Stimulated activated CD4-positive, alpha-beta T cell treated with anti-CD3 and anti-CD28 coated beads, Interleukin-1b, Interleukin-23, amount 100 ng/mL, for 4 hours (primary cell): ENCODE measurements at places on chromosomes 4 and X.

DNA sequence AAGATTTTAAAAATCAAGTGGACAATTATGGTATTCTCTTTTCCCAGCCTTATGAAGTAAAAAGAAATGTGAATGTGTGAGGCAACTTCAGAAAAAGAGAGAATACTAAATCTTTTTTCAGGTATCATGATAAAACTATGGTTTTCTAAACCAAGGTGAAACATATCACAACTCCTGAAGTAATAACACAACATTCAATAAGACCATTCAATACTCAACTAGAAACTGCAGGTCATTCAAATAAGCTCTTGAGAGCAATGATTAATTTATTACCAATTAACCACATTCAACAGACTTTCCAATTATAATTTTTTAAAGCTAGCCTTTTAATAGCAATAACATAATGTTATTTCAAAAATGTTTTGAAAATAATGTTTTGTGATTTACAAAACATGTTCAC is 35.8 kb downstream of the SLC10A7 start:
- DNase-seq = no peak

DNA sequence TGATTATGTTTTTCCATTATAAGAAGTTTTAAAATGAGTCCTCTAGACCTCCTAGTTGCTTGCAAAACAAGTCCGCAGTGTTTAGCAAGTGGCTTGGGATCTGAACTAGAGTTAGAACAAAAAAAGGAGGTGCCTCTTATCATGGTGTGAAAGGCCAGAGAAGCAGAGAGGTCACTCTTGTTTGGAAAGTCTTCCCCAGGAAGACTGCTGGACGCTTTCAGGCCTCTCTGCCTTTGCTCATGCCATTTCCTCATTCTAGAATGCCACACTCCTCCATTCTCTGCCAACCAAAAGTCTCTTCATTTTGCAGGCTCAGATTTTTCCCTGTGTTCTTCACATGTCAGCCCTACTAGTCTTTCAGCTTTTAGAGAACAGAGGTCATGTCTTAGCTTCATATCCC is 14.9 kb downstream of the PARM1 start:
- no peak for DNase-seq

DNA sequence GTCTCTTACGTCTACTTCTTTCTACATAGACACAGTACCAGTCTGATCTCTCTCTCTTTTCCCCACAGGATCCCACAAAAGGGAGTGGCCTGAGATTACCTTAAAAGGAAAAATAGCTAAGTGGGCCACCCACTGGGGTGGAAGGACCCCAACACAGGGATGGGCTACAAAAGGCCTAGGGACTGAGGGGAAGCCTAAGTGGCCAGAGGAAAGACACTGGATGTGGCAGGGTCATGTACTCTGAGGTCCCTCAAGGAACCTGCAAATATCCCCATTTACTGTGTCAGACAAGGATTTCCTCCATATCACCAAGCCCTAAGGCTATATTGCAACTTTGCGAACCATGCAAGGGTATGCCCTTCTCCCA is 6.5 kb upstream of the PRDX4 start:
- no peak for DNase-seq

- DNase-seq = no peak
These were observed 56.6 kb downstream of the PDLIM5 start for GRCh38 chr4:94508296-94508695.

DNA sequence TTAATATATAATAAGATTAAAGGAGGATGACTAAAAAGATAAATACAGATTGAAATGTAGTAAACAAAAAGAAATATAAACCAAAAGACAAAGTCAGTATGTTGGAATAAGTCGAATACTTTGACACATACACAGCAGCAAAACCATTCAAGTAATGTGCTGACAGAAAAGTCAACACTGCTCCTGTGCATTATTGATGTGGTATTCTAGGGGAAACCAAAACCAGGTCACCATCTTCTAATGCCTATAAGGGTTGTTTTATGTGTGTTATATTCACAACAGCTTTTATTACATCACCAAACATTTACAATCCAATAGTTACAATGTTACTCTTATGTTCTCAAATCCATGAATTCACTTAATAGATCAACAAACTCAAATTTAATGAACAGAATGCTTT is 111.8 kb upstream of the DKK2 start:
- no peak for DNase-seq

- DNase-seq = no peak
These were observed 255.8 kb downstream of the SOX3 start for GRCh38 chrX:140249088-140249487.

DNA sequence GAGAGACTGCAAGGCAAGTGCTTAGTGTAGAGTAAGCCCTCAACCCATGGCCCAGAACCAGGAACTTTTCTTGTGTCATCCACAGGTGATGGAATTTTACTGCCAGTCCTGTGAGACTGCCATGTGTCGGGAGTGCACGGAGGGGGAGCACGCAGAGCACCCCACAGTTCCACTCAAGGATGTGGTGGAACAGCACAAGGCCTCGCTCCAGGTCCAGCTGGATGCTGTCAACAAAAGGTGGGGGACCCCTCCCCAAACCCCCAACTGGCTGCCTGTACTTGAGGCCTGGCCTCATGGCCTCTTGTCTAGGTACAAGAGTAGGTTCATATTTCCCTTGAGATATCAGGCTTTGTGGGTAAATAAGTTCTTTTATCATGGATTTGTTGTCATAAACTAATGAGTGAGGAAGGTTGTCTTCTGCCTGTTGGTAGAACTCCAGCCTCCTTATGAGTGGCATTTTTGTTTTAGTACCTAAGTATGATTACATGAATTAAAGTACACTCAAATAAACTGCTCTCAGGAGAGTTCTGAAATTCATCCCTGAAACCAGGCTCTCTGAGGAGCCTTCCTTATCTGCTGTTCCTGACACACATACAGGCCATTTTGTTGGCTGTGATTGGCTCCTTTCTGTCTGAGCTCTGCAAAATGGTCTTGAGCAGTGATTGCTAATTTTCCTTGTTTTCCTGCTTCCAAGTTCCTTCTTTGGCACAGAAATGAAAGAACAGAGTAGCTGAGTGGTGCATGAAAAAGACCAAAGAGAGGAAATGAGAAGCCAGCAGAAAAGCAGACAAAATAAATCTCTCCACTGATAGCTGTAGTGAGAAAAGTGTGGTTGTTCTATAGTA is 51.4 kb upstream of the MND1 start:
- DNase-seq = no peak

DNA sequence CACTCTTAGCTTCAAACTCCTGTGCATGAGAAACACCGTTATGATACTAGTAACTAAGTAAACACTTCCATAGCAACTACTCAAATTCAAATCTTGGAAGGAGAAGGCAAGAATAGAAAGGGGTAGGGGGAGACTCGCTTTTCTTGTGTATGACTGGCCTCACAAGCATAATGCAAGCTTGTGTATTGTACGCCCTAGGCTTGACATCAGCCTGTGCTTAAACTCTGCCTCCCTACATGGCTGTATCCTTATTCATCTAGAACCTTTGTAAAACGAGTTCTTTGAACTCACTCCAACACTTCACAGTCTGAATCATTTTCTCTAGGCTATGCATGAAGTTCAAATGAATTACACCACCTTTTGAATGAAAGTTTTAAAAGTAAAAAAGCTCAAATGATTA is 1071.2 kb upstream of the ADGRL3 start:
- no peak for DNase-seq

GRCh38 chr4:15976456-15977447 is 13.8 kb upstream of the FGFBP2 start:
- no peak for DNase-seq

- no peak for DNase-seq
These were observed 52.6 kb upstream of the PDHA1 start for GRCh38 chrX:19291086-19291485.

- no peak for DNase-seq
These were observed 338.6 kb upstream of the PUDP start for GRCh38 chrX:7486505-7486904.

DNA sequence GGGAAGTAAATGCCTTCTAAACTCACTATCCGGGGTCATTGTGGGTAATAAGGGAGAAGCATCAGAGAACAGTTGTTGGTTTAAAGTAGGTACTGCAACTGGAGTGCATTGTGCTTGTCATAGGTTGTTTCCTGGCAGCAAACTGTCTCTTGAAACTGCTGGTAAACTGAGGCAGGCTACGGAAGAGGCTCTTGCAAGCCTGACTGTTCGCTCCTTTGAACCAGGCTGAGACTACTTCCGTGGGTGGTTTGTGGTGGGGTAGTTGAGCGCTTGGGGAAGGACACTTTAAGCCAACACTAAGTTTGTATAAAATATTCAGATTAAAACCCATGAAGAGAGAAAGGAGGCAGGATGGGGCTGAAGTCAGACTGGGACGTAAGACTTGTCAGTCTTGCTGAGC is 45.2 kb upstream of the WDR1 start:
- no peak for DNase-seq

DNA sequence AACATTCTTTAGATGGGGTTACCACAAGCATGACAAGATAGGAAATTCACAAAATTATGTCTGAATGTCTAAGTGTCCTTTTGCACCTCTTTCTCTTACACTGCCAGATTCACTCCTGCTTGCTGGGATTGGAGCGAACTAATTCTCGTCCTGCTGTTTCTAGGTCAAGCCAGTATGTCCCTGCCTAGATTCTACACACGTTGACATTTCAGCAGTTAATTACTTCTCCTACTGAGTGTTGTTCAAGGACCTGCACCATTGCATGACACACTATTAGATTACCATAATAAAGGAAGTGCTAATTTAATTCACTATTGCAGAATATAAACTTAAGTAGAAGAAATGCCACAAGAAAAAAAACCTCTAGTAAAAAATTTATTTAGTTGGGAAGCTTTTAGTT is 1911.7 kb downstream of the PCDH7 start:
- DNase-seq = no peak

- no peak for DNase-seq
These were observed 72.4 kb upstream of the JADE1 start for GRCh38 chr4:128737098-128737513.

GRCh38 chrX:477441-478012 is 90.8 kb upstream of the PPP2R3B start:
- DNase-seq = no peak

- no peak for DNase-seq
These were observed 39.8 kb upstream of the LIMCH1 start for GRCh38 chr4:41498177-41498576.

- peak; percentile 31 for DNase-seq
These were observed 141.1 kb downstream of the MAML3 start for GRCh38 chr4:140012688-140013486.

DNA sequence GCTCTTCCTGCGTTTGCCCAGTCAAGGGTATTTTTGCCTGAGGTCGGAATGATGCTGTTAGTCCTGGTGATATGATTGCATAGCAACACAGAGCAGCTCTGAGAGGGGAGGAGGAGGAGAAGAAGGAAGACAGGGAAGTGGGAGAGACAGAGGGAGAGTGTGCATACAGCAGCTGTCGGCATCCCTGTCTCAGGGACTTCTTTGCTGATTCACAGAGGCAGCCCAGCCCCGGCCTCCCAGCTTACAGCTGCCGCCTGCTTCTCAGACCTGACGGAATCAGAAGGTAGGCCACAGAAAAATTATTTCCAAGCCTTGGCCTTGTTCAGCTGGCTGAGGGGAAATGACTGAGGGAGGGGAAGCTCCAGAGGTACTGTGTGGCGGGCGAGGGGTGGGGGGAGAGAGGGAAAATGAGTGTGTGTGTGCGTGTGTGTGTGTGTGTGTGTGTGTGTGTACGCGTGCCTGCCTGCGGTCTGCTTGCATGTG is 319 bp downstream of the DRP2 start:
- no peak for DNase-seq

- no peak for DNase-seq
These were observed 76.4 kb upstream of the NHS start for GRCh38 chrX:17298564-17298963.

- no peak for DNase-seq
These were observed 22.0 kb upstream of the PPARGC1A start for GRCh38 chr4:23911675-23912455.

- no peak for DNase-seq
These were observed 42.9 kb downstream of the NKX6-1 start for GRCh38 chr4:84456157-84456556.

- no peak for DNase-seq
These were observed 23.3 kb downstream of the PHOX2B start for GRCh38 chr4:41725254-41725653.

DNA sequence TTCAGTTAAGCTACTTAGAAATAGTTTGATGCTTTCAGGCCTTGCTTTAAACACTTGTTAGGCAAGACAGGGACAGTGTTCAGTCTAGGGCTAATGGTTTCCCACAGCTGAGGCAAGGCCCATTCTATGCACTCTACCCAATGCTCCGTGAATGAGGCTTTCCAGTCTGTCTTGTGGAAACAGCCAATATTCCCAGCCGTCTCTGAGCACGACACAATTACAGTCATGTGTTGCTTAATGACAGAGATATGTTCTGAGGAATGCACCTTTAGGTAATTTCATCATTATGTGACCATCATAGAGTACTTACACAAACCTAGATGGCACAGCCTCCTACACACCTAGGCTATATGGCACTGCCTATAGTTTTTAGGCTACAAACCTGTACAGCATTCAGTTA is 9.5 kb upstream of the FAM200B start:
- no peak for DNase-seq

DNA sequence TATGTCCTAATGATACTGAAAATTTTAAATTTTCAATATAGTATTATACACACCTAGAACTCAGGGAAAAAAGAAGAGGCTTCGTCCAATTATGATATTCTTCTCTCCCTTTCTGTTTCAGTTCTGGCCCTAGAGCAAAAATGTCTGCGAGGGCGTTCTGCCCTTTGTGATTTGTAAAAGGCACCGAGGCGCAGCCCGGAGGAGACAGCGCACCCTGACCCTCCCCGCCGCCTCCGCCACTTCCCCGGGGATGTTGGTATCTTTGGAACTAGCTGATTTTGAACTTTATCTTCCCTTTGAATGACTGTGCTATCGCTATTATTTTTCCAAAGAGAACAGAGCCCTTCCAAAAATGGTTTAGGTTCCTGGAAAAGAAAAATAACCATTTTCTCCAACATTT is 173.2 kb upstream of the FAM9B start:
- DNase-seq = no peak

DNA sequence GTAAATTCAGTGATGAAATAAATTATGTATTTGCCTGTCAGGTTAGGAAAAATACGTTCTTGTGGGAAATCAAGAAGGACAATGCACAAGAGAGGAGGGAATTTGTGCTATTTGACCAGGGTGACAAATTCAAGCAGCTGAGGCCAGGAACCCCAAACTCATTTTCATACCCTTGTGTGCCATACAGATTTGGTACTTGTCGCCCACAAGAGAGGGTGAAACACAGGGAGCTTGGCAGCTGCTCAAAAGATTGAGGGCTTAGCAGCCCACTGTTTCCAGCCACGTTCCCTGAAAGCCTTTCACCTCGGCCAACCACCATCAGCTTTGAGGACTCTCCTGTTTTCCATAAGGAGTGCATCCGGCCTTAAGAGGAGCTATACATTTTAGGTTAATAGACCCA is 111.2 kb downstream of the COL25A1 start:
- no peak for DNase-seq
